SJCRH30 (cell line): ENCODE measurements at places on chromosomes 2 and 18.

DNA sequence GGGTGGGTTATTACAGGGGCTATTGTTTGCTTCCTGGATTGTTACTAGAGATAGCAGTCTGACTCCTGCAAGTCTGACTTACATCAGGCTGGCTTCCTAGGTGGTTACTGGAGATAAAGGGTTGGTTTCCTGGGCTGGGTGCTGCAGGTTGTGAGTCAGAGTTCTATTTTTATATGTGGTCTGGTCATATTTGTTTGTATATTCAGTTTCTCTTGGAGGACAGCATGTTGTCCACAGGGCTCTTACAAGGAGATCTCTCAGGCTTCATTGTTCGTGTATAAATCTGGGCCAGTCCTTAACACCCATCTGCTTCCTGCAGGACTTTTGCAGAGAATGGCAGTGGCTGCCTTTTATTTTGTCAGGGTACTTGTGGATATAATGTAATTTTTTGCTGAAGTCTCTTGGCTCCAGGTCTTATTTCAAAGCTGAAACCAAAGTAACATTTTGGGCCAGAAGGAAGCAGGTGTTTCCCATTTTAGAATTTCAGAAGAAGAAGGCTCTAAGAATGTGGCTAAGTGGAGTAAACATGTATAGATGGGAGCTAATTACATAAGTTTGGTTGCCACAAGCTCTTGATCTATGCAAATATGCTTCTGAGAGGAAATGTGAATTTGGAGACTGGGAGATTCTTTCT lies 65.9 kb upstream of the SLC16A14 start:
- no peak for DNase-seq

DNA sequence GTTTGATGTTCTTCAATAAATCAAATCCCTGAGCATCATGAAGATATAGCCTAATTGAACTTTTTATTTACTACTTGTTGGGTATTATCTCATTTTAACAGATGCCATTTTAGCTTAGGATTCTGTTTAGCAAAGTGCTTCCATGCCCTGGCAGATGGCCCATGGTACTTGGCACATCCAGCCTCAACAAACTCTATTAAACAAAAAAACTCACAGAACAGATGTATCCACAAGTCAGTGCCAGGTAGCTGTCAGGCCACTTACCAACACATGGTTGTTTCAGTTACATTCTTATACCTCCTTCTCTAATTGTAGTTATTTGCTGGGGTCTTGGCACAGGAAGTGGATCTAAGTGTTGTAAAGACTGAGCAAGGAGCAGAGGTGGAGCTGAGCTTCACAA lies 29.6 kb downstream of the GAD1 start:
- DNase-seq: no peak

DNA sequence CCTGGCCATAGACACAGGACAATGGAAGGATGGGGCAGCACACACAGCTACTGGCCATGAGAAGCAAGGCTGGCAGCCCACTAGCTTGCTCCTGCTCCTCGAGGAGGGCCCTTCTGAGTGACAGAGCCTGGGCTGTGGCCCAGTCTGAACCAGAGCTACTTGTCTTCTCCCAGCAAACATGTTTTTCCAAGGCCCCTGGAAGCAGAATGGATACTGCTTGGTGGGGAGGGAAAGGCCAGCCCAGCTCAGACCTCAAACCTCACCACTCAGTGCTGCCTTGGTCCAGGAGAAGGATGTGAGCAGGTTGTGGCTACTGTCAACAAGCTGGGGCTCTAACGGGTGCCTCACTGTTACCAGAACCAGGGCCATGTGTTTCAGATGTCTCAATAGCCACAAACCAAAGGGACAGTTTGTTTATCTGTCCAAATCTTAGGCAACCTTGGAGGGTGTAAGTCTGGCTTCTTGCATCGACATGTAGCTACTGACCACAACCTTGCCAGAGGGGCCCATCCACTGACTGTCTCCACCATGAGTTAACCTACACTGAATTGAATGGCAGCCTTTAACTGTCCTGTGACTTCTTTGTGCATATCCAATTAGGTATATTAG lies 98.6 kb downstream of the TGFA start:
- DNase-seq: no peak

- no peak for DNase-seq
Observed at GRCh38 chr2:171600126-171600525, 77.9 kb downstream of the CYBRD1 start.

DNA sequence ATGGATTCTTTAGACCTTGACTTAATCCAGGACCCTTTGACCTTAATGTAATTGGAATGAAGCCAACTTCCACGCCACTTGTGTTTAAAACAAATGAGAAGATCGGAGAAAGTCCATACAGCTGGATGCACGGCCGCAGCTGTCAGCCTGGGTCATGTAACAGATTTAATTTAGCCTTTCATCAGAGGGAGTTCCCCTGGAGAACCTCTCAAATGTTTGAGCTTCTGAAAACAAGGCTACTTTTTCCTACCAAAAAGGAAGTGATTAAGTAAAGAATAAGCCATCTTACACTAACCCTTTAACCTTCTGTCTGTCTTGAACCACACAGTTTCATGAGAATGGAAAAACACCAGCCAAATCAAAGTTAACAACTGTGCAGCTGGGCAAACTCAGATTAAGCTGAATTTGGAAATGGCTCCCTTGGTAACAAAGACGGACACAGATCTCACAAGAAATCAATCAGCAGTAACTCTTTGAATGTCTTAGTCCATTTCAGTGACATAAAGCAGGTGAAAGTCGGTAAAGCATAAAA lies 103.6 kb downstream of the DOCK10 start:
- DNase-seq: peak; percentile 91

- no peak for DNase-seq
Observed at GRCh38 chr2:97716695-97717612, 3.6 kb downstream of the ZAP70 start.

DNA sequence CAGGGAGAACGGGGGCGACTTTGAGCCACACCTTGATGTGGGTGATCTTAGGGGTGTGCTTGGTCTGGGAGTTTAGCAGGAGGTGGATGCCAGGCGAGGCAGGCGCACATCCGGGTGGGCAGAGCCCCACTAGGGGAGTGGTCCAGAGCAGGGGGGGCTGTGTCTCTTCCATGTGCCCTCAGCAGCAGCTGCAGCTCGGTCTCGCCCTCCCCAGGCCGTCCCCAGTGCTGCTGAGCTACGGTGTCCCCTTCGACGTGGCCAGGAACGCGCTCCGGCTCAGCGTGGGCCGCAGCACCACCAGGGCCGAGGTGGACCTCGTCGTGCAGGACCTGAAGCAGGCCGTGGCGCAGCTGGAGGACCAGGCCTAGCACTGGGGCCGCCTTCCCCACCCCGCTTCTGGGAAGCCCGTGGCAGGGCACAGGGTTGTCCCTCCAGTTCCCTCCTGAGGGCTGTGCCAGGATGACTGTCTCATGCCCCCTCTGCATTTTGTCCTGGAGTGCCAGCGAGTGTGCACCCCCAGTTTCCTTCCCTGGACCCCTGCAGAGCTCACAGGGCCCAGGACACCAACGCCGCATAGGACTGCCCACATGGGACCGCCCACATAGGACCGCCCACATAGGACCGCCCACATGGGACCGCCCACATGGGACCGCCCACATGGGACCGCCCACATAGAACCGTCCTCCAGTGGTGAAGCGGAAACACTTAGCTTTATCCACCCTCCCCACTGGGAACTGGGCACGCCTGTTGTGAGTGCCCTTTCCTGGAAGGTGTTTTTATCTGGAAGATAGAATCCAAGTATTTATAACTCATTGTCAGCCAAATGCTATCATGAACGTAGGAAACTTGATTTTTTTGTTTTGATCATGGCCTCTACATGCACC lies 1.9 kb upstream of the ESPNL start:
- DNase-seq: peak; percentile 92

DNA sequence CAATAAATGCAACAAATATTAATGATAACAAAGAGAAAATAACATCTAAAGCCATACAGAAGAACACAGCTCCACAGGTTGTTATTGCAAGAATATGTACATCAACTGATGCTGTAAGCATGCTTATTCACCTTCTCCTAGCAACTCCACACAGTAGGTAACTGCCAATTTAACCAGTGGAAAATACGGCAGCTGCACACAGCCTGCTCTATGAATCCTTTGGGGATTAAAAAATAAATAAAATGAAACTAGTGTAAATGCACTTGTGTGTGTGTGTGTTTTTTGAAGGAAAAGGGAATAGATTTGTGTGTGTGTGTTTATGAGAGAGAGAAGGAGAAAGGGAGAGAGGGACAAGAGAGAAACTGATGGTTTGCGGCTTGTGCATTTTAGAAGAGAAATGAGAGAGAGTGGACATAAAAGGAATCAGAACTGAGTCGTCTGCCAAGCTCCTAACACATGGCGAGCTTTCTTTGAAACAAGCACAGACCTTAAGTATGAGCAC lies 96.2 kb upstream of the PDE1A start:
- DNase-seq: no peak
